ENCODE measurements at places on chromosomes 2 and 18.

DNA sequence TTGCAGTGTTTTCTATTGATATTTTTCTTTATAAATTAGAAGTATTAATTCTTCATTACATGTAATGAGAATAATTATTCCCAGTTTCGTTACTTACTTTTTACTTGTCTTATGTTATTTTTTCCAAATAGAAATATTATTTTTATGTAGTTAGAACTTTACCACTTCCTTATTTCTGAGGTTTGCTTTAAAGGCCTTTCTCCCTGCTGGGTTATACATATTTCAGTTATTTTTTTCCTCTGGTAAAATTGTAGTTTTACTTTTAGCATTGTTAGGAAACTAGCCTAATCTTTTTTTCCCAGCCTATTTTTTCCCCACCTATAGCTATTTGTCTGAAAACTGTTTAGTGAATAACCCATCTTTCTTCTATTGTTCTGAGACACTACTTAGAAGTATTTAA lies 17.1 kb downstream of the RNF144A start:
- no peak for DNase-seq

DNA sequence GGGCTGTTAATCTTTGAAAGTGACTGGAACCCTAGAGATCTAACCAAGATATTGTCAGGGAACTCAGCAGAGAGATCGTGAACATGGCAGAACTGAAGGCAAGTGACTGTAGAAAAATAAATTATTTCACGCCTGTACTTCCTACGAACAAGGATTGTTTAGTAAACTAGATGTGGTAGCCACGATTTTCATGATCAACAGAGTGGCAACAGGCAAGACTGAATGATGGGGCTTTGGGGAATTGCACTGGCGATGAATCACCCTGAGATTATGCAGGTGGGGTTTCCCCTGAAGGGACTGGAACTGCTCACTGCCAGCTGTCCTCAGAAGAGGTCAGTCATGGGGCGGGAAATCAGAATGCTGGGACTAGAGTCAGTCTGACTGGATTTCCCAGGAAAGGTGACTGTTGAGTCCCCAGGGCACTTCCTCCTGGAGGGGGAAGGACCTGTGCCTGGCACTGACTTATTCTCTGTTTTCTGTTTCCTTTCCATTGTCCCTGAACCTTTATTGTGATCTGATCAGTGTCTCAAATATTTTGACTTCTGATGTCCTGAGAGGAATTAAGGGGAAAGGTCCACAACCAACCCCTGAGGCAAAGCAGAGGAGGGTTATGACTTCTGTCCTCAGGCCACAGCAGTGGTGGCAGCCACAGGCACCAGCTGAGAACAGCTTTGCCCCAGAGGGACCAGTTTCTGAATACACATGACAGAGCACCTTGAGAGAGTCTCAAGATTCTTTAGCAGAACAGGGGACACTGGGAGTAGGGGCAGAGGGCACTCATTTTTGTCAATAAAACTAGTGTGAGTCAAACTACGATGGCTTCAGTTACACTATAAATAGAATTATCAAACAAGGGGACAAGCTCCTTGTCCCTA lies 70.0 kb downstream of the NAB1 start:
- peak; percentile 40 for DNase-seq

- no peak for DNase-seq
Measured at GRCh38 chr2:223260681-223261080, 208.7 kb downstream of the KCNE4 start.

- DNase-seq: no peak
Measured at GRCh38 chr2:122055521-122055931, 300.1 kb downstream of the TSN start.

DNA sequence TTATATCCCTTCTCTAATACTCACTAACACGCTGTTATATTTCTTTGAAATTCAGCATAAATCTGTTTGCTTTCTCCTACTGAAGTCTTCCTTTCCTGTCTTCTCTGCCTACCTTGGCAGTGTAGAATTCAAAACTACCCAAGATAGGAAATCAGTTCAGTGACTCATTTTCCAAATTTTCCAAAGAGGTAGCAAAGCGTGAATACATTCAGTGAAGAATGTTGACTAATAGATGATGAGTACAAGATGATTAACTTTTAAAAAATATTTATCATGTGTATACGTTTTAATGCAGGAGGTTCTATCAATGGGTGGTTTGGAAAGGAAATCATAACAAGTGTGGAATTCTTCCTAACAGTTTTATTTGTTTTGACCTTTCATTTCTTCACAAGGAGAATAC lies 201.9 kb upstream of the SLC8A1 start:
- DNase-seq: no peak

DNA sequence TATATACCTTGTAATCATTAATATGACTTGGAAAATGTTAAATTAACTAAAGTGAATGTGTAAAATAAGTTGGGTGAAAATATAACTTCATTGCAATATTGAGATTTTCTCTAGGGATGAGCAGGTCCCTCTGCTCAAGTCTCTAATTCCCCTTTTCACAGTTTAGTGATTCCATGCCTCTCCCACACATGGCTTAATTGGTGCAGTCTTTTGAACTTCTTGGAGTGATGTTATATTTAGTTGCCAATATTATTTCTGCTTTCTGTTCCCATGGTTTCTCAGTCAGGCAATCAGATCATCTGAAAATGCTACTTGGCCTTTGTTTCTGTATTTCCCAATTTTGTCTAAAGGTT lies 233.7 kb upstream of the SPOPL start:
- no peak for DNase-seq

DNA sequence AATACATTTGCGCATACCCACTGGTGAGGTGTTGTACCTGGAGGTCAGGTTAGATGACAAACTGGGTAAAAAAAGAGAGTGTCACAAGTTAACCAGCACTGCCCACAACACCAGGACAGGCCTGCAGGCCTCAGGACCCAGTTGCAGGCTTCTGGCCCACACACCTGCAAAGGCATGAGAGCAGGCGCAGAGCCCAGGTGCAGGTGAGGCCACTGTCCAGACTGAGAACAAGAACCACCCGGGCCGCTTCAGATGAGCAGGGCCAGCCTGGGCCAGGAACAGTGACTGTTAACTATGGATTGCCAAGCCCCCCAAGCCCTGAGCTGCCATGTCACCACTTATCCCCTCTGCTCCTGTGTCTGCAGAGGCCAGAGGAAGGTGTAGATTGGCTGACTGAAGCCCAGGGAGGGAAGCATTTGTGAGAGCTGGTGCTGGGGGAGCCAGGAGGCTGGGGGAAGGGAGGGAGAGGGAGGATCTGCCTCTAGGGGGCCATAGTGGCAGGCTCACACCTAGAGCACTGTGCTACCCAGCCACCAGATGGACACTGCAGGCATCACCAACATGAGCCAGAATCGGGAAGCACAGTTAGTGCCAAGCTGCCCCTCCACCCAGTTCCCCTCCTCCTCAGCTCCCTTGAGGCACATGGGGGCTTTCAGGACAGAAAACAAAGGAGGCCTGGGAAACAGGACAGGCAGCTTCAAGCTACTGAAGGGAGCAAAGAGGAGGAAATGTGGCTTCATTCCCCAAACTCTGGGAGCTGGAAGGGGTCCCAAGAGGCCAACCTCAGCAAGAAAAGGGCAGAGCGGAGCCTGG lies 35.4 kb downstream of the SFXN5 start:
- DNase-seq: no peak

- no peak for DNase-seq
Measured at GRCh38 chr18:27901424-27902226, 275.3 kb downstream of the CDH2 start.

- DNase-seq: no peak
Measured at GRCh38 chr2:188345831-188346458, 54.3 kb downstream of the GULP1 start.

DNA sequence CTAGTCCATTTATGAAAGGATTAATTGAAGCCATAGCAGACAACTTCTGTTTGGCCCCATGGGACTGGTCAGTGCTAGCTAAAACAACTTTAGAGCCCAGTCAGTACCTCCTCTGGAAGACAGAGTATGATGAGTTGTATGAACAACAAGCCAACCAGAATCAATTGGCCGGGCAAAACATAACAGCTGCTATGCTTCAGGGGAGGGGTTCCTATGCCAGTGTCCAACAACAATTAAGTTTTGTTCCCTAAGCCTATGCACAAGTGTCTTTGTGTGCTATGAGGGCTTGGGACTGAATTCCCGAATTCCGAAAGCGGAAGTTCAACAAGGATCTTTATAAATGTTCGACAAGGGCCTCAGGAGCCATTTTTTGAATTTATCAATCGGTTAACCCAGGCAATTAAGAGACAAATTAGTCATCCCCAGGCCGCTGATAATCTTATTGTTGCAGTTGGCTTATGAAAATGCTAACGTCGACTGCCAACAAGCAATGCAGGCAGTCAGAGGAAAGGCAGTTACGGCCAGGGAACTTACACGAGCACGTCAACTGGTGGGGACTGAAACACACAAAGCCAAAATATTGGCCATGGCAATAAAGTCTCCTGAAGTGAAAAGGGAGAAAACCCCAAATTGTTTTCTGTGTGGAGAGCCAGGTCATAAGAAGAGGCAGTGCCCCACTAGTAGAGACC lies 57.9 kb downstream of the ZNF638 start:
- DNase-seq: no peak

DNA sequence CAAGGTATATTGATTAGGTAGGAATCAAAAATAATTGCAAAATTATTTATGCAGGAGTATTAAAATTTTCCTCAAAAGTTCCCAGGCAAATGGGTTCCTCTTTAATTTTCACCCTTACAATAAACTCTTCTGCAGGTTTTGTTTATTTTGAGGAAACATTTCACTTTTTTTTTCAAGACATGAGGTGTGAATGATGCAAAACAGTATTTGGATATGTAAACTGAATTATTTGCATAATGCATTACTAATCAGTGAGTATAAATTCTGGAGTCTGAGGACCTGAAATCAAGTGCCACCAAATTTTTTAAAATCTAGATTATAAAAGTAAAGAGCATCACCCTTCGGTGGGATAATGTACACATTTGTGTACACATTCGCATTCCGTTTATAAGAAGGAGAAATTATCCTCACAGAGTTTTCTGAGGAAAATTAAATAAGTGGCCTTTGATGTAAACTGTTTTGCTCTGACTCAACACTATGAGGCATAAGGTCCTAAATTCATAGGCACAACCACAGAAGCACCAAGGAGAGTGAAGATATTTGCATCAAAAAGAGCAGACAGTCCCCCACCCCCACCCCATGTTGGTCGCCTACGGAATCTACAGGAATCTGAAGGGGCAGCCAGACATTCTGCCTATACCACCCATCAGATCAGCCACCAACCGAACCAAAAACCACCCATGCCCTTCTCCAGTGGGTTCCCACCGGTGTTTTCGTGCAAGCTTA lies 33.1 kb downstream of the BCL11A start:
- DNase-seq: no peak

DNA sequence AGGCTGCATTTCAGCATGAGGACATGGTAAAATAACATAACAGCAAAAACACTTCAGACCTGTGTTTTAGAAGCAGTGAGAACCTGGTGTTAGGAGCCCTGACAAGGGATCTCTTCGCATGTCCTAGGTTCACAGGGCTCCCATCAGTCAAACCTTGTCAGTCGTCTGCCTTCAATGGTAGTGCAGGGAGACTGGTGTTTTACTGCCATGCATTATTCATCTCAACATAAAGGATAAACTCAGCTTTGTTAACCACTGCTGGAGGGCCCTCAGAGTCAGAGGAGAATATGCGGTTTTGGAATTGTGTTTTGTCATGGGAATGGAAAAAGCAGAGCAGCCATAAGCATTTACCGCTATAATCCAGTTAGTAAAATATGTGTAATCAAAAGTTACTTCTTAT lies 275.9 kb upstream of the GCFC2 start:
- no peak for DNase-seq

GRCh38 chr2:192499476-192499875 lies 304.7 kb upstream of the TMEFF2 start:
- no peak for DNase-seq

GRCh38 chr2:142300517-142300916 lies 169.7 kb upstream of the LRP1B start:
- no peak for DNase-seq

GRCh38 chr18:59699750-59700534 lies 2.7 kb upstream of the CCBE1 start:
- no peak for DNase-seq

- peak; percentile 57 for DNase-seq
Measured at GRCh38 chr2:190408538-190409271, 550 bp downstream of the MFSD6 start.

DNA sequence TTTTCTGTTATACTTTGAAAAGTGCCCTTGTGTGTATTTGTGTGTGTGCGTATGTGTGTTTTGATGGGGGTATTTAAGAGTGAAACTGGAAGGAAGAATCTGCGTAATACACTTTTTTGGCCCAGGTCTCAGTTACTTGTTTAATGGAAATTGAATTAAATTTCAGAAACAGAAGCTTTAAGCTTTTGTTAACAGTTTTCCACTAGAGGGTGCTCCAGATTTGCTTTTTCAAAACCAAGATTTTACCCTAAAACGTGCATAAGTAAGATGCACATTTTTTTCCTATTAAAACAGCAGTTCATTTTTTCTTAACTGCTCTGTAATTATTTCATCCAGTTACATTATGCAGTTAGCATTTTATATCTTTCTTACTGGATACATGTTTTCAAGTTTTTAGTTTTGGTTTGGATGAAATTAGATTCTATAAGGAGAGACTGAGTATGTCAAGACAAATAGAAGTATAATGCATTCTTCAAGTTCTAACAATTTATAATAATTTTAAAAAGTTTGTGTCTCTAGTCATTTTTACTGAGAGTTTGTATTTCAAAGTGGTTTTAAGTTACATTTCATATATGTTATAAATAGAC lies 97.2 kb downstream of the PIK3C3 start:
- DNase-seq: no peak

GRCh38 chr2:54106631-54107454 lies 8.6 kb upstream of the ACYP2 start:
- peak; percentile 34 for DNase-seq

DNA sequence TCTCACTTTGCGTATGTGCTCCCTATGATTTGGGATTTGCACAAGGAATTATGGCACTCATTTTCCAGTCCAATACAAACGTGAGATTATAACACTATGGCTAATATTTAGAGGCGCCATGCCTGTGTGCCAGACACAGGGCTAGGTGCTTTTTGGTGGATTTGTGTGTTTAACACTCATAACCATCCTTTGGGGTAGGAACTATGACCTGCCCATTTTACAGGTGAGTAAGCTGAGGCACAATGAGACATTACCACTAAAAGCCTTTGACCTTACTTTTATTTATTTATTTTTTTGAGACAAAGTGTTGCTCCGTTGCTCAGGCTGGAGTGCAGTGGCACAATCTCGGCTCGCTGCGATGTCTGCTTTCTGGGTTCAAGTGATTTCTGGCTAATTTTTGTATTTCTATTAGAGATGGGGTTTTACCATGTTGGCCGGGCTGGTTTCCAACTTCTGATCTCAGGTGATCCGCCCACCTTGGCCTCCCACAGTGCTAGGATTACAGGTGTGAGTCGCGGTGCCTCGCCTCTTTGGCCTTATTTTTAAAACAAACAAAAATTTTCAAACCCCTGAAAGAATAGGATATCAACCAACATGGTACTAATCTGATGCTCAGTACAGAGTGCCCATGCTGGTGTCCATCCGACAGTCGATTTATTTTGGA lies 26.6 kb upstream of the GLI2 start:
- DNase-seq: no peak

GRCh38 chr2:23449831-23450331 lies 64.9 kb downstream of the KLHL29 start:
- DNase-seq: no peak
